ENCODE measurements at places on chromosomes 1 and 21.
A peak's percentile ranks its signal among the peaks of the same experiment; 100 is the strongest.

- DNase-seq = no peak
Measured at GRCh38 chr1:1306661-1307260, 969 bp downstream of the ACAP3 start.

DNA sequence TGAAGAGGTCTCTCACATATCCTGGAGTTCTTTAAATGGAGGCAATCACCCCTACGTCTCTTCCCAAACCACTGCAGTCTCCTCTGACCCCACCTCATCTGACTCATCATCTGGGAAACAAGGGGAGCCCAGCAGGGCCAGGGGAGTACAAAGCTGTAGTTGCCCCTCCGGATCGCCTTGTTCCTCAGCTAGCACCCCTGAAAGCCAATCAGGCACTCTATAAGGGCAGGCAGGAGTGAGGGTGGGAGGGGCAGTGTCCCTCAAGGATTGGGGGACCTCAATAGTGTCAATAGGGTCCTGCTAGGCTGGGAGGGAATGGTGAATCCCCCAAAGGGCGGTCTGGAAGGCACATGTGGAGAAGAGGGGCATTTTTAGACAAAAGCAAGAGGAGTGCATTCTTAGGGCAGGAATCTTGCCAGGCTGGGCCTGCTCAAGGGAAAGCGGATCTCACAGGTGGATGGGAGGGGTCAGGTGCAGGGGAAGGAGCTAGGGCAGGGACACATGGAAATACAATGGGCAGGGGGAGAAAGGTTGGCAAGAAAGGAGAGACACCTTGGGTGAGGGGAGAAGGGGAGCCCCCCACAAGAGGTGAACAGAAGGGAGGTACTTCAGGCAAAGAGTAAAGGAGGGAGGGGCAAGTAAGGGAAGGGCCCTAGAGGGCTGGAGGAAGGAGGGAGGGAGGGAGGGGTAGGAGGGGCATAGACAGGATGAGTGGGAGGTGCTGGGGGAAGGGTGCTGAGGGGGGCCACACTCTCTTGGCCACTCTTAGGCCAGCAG lies 5.8 kb downstream of the SHISA4 start:
- no peak for DNase-seq

DNA sequence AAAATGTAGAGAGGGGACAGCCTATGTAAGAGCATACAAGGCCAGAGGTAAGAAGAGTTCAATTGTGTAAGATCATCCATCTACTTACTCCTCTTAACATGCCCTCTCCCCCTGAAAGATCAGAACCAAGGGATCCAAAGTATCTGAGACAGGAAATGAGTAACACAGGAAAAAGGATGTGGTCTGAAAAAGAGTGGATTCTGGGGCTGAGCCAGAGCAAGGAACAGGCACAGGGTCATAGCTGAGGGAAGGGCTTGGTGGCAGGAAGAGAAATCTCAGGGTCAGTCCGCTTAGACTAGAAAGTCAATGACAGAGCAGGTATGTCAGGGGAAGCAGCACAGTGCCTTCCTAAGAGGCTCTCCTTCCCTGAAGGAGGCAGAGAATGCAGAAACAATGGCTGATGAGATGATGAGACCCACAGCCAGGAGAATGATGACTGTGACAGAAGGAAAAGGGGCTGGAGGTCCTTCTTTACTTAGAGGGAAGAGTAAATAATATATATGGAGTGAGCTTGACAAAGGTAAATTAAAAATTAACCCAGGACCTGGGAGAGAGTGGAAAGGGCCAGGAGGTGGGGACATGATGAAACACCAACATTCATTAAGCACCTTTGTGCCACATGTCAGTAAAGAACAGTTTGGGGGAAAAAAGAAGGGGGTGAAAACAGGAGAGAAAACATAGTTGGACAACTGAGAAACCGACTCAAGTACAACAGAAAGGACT lies 26.2 kb upstream of the A3GALT2 start:
- peak; percentile 96 for DNase-seq

DNA sequence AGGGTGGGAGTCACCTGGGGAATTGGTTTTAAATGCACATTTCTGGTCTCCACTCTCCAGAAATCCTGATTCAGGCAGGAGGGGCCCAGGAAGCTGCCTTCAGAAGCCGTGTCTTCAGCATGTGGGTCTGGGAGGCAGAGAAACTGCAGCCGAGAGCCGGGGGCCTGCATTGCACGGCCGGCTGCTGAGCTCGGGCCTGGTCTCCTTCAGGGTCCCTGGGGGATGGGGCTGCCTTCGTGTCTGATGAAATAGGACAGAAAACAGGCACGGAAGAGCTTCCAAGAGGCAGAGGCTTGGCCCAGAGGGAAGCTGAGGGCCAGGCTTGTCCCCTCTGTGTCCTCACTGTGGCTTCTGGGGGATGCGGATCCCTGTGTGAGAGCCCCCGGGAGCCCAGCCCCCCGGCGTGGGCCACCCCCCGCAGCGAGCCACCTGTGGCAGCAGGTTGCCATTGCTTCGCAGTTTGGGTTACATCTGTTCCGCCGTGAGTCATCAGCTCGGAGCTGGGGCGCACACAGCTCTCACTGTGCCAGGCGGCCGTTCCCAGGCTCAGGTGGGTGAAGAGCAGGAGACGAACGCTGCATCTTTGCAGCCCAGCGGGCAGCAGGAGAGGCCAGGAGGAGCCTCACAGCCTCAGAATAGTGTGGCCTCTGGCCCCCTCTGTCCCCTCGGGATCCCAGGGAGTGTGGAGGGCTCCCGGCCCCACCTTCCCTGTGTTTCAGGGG lies 72.4 kb downstream of the AJAP1 start:
- no peak for DNase-seq

GRCh38 chr1:230286166-230286889 lies 139.8 kb downstream of the PGBD5 start:
- DNase-seq = no peak

DNA sequence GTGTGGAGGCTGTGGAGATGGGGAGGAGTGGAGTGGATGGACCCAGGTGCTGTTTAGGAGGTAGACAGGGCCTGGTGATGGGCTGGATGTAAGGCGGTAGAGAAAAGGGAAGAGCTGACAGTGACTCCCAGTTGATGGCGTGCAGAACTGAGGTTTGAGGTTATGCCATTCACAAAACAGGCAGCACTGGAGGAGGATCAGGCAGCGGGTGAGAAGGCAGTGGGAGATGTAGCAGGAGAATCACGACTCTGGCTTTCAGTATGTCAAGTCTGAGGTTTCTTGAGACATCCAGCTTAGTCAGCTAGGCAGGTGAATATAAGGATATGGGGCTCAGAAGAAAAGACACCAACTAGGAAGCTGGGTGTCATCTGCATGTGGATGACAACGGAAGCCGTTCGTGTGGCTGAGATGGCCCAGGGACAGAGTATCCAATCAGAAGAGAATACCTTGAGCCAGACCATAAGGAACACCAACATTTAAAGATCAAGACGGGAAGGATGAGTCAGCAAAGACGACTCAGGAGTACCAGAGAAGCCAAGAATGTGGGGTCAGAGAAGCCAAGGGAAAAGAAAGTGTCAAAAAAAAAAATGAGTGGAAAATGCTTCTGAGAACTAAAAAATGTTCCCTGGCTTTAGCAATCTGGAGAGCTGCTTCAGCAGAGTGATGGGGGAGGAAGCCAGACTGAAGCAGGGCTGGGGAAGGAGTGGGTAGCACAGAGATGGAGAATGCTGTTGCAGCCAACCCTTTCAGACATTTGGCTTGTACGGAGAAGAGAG lies 15.2 kb downstream of the LRRN2 start:
- DNase-seq = peak; percentile 56

DNA sequence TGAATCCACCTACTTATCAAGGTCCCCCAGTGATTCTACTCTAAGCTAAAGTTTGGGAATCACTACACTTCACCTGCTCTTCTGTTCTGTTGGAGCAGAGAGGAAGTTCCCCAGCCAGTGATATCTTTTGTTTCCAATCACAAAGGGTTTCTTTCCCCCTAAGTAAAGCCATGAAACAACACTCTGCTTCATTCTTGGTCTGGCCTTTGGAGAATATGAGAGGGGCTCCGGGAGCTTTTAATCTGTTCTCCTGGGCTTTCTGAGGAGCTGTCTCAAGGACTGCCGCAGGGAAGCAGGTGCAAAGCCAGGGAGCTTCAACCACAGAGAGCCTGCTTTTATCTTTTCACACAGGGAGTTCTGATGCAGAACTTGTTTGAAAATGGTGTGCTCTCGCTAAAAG lies 10.1 kb upstream of the SLAMF9 start:
- no peak for DNase-seq

DNA sequence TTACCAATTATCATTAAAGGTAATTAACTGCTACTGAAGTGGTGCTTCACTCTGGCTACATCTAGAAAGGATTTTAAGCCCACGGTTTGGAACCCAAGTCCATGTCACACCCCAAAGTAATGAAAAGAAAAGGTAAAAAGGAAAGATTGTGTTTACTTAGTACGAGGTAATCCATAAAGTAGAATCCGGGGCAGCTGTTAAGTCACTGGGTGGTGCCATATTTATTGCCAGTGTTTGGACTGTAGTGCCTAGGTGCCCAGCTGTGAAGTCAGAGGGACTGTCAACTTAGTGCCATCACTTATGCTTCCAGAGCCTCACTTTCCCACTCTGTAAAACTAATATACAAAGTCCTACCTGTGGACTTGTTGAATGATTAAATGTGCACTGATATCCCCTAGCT lies 52.2 kb upstream of the GRHL3 start:
- no peak for DNase-seq

DNA sequence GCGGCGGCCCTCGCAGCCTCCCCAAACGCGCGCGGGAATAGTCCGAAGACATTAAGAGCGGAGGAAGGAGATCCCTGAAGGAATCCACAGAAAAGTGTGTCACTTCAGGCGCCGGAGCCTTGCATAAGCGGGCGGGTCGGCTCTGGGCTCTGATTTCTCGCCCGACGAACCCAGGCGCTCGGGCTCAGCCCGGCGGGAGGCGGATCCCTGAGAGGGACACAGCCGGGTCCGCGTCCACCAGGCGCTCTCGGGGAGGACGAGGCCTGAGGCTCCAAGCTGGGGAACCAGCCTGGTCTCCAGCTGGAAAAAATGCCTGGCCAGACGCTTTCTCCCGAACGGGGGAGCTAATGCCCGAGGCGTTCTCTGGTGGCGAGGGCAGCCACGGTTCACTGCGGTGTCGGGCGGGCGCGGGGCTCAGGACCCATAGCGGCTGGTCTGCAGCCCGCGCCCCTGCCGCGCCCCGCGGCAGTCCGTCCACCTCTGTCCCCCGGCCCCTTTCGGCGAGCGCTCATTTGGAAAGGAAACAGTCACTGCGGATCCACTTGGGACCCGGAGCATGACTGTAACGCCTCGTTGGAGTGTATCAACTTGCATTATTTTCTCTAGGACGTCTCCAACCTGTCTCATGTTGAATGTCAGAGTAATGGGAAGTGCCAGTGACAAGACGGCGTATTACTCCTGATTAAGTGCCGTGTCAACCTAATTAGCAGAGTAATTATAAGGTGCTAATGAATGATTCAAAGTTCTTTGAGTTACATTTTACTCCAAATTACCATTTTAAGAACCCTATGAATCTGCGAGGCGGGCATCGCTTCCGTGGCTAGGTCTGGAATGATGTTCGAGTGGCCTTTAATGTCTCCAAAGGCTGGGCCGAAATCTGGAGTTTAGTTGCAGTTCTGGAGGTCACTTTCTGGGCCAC lies 1.6 kb upstream of the BARHL2 start:
- DNase-seq = no peak

GRCh38 chr1:58739856-58740466 lies 40.1 kb upstream of the MYSM1 start:
- DNase-seq = peak; percentile 56

- DNase-seq = peak; percentile 99
Measured at GRCh38 chr1:41003640-41004220, 17.8 kb downstream of the SLFNL1 start.

DNA sequence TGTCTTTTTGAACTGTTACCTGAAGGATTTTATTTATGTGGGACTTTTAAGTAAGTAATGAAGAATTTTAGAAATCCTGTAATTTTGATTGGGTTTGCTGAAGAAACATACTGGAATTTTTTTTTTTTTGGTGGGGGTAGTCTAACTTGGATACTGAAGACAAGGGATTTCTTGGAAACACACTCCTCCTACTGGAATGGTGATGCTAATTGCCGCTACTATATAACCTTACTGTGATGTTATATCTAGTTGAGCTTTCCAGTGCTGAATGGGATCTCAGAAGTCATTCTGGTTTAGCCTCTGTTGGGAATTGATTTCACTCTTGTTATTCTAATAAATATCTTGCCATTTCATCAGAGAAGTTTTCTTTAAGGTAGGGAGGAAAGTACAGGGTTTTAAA lies 8.4 kb downstream of the PPP2R5A start:
- DNase-seq = peak; percentile 27

- DNase-seq = no peak
Measured at GRCh38 chr1:203649551-203649998, 22.9 kb downstream of the ATP2B4 start.

- no peak for DNase-seq
Measured at GRCh38 chr21:45282283-45283034, 5.2 kb downstream of the POFUT2 start.

GRCh38 chr1:160863061-160863773 lies 530 bp upstream of the CD244 start:
- no peak for DNase-seq

- peak; percentile 97 for DNase-seq
Measured at GRCh38 chr1:183234660-183235476, 48.8 kb downstream of the LAMC2 start.

- DNase-seq = no peak
Measured at GRCh38 chr1:116417678-116418077, 44.6 kb downstream of the ATP1A1 start.

DNA sequence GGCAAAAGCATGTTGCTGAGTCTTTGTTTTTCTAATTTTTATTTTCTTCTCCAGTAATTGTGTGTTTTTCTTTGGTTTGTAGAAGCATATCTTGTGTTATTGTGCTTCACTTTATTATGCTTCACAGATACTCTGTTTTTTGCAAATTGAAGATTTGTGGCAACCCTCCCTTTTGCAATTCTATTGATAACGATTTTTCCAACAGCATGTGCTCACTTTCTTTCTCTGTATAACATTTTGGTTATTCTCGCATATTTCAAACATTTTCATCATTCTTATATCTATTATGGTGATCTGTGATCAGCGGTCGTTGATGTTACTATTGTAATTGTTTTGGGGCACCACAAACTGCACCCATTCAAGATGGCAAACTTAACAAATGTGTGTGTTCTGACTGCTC lies 3.8 kb upstream of the ANGEL2 start:
- DNase-seq = no peak

DNA sequence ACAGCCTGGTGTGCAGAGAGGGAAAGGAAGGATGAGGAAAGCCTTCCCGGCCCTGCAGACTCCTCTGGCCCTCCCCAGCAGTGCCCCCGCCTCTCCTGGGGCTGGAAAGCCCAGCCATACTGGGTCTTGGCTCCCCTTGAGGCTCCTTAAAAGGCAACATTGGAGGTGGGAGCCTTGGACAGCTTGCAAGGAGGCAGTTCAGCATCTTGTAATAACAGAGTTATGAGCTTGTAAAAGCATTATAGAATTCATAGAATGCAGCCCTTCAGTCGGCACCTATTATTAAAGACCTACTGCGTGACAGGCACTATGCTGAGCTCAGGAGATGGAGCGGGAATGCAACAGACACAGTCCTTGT lies 4.2 kb downstream of the TINAGL1 start:
- DNase-seq = no peak
